ENCODE measurements at places on chromosomes 1 and 21.

GRCh38 chr1:223621312-223621734 lies 44.2 kb downstream of the CAPN8 start:
- DNase-seq, result no peak

DNA sequence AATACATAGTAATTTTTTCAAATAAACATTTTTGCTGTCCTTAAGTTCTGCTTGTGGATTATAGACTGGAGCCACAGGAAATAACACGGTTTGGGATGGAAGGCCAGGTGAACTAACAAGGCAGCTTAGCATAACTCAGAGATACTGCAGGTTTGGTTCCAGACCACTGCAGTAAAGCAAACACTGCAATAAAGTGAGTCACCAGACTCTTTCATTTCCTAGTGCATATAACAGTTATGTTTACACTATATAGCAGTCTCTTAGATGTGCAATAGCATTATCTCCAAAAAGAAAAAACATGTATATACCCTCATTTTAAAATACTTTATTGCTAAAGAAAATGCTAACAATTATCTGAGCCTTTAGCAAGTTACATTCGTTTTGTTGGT lies 22.0 kb downstream of the LRRC42 start:
- DNase-seq, result no peak

DNA sequence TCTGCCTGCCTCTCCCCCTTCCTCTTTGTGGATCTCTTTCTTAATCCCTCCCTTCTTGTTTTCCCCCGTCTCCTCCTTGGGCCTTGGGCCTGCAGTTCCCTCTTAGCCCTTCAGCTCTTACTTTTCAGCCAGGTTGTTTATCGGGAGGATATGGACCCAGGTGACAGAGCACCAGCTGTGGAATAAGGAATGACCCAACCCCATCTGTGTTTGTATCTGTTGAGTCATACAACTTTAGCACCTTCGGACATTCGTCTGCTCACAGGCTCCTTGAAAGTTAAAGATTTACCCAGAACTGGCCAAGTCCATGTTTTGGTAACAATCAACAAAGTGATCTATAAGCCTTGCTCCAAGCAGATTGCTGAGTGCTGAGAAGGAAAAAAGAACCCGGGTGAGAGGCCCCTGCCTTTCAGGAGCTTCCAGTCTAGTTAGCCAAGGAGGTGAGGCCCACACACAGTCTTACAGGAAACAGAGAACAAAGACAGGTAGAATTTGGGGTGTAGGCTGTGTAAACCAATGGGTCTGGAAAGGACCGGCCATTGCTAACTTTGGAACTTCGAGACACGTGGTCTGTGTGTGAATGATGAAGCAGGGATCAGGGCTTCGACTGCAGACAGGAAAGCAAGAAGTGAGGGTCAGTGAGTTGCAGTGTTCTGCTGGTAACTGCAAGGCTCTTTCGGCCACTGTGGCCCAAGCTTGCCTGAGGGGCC lies 66.7 kb upstream of the F3 start:
- DNase-seq, result no peak

GRCh38 chr1:220315070-220315839 lies 43.0 kb upstream of the RAB3GAP2 start:
- DNase-seq, result no peak

- no peak for DNase-seq
Observed at GRCh38 chr1:54962612-54963395, 17.6 kb upstream of the TMEM61 start.

- no peak for DNase-seq
Observed at GRCh38 chr1:226002667-226003501, 3.7 kb upstream of the SDE2 start.
